ENCODE measurements at places on chromosomes 1 and 21.
A peak's percentile ranks its signal among the peaks of the same experiment; 100 is the strongest.

DNA sequence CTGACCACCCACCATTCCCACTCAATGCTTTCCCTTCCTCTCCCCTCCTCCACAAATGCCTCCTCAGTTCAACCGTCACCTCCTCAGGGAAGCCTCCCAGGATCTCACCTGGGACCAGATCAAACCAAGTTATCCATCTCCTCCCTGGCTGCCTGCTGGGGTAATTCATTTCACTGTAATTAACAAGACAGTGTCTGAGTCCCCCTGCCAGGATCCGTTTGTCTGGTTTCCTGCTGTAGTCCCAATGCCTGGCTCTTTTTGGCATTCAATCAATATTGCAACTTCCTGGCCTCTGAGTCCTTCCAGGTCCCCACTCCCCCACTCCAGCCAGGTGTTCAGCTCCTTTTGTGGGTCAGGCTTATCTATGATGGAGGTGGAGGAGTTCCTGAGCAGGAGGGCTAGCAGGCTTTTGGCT lies 687.7 kb downstream of the PTPRU start:
- no peak for DNase-seq

DNA sequence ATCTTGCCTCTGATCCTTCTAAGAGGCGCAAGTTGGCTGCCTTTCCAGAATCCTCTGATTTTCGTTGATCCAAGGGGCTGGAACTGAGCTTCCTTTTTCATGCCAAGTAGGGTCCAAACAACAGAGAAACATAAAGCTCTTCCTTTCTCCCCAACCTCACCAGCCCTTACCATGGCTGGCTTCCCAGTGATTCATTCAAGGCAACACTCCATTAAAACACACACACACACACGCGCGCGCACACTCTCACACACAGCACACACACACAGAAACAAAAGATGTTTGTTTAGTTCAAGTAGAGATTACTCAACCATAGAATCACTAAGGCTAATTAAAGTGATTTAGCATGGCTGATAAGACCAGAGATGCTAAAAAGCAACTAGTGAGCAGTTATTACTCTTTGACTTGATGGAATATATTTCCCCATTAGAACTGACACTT lies 13.0 kb upstream of the GUCA2A start:
- no peak for DNase-seq

- DNase-seq, result no peak
Measured at GRCh38 chr1:10555635-10556429, 81.1 kb downstream of the PEX14 start.

DNA sequence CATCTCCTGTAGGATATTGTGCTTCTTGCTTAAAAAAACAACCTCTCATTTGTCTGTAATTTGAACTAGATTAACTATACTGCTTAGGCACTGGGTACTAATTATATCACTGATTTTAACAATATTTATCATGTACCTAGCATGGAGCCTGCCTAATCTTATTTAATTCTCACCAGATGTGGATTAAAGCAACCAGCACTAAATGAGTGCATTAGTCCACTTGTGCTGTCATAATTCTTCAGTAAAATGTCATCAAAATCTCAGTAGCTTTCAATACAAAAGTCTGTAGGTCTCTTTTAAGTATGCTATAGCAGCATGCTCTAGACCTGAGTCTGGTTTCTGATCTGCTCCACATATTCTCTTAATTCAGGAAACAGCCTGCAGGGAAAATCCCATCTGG lies 368.1 kb downstream of the NCAM2 start:
- no peak for DNase-seq

DNA sequence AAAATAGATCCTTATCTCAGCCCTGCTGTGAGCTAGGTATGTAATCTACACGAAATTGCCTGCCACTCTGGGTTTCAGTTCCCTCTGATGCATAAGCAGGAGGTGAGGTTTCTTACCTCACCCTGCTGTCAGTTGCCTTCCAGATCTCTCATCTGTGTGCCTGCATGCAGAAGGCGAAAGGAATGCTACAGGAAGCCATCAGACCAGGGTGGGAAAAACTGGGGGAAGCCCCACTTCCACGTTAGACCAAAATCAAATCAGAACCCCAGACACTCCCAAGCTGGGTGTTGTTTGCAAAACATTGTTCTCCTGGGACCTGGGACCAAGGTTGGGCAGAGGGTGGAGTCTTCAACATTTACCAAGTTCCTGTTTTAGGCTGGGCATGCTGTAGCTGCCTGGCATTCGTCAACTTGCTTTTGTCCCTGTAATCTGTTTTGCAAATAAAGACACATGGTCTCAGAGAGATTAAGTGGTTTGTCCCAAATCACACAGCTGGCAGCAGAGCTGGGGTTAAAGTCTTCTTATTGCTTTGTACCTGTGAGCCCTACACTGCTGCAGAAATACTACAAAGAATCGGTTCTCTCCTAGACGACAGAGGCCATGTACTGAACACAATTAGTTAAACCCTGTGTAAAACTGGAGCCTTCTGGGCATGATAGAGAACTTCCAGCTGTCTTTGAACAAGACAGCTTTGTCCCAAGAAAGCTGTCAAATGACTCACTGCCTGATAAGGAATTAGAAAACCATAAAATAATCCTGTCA lies 389.7 kb upstream of the RUNX1 start:
- DNase-seq, result no peak

DNA sequence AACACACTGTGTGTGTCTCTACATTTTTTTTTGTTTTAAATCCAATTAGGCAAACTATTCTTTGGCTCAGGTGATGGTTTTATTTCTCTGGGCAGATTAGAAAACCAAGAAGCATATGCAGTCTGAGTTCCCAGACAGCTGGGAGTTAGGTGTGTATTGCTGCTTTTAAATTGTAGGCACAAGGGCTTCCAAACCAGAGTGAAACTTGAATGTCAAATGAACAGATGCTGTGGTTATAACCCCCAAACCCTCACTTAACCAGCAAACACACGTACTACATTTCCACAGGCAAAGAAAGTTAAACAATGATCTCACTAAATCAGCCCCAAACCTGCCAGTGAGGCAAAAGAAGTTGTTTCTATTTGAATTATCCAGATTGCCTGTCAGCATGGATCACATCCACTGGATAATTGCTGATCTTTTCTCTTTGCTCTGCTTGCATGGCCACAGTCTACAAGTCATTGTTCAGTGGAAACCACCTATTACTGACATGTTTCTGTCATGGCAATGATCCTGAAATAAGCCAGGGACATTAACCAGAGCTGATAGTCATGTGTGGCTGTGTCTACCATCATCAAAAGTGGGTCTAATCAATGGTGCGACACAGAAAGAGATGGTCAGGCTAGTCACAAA lies 576.5 kb upstream of the PLXNA2 start:
- DNase-seq, result no peak

DNA sequence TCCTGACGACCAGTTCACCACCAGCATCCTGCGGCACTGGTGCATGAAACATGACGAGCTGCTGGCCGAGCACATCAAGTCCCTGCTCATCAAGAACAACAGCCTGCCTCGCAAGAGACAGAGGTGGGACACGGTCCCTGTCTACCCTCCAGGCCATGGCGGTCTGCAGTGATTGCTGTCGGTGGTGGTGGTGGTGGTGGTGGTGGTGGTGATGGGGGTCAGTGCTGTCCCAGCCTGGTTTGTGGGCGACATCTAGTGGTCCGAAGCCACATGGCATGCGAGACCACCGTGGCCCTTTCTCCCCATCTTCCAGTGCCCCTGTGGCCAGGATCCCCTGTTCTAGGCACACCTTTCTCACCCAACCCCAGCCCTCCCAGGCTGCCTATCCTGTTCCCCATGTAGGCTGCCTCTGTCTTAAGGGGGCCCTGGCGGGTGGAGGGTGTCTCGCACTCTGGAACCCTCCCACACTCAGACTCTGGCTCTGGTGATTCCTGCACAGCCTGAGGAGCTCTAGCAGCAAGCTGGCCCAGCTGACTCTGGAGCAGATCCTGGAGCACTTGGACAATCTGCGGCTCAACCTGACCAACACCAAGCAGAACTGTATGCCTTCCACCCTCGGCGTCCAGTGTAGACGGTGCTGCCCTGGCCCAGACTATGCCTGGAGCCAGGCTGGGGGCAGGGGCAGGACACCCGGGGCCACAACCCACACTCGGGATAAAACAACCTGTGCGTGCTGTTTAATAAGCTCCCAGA lies 3.2 kb upstream of the SLC27A3 start:
- DNase-seq, result no peak

- DNase-seq, result no peak
Measured at GRCh38 chr21:33070998-33071769, 1.2 kb downstream of the OLIG1 start.

DNA sequence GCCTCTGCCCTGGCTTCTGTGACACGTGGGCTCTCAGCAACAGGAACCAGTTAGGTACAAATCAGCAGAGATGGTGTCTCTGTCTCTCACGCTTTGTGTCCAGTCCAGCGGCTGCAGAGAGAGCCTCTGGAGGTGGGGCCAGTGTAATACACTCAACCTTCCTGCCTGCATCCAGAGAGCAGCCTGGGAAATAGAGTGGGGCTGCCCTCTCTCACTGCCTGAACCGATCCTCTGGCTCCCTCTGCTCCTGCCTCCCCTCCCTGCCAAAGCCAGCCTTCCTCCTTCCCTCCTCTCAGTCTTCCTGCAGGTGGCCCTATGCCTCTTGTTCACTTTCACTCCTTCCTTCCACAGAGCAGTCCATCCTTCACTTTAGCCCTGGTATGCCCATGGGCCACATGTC lies at the start of gene ZNF648:
ZNF648 (minus strand) TSS at position 119 of the 400 bp plus-strand sequence. CDS start 3,702 bp downstream, outside the sequence.
- DNase-seq, result no peak

- DNase-seq, result no peak
Measured at GRCh38 chr1:151009674-151010345, 1.6 kb downstream of the PRUNE1 start.

- no peak for DNase-seq
Measured at GRCh38 chr1:37846647-37847339, 12.6 kb downstream of the MTF1 start.

GRCh38 chr1:86324130-86324822 lies 71.8 kb downstream of the ODF2L start:
- DNase-seq, result no peak

- peak; percentile 95 for DNase-seq
Measured at GRCh38 chr1:61077676-61078541, 4.5 kb upstream of the NFIA start.

GRCh38 chr1:47188791-47189785 lies 748 bp downstream of the PDZK1IP1 start:
- DNase-seq, result no peak

- DNase-seq, result no peak
Measured at GRCh38 chr1:209655411-209656231, 3.4 kb upstream of the LAMB3 start.

DNA sequence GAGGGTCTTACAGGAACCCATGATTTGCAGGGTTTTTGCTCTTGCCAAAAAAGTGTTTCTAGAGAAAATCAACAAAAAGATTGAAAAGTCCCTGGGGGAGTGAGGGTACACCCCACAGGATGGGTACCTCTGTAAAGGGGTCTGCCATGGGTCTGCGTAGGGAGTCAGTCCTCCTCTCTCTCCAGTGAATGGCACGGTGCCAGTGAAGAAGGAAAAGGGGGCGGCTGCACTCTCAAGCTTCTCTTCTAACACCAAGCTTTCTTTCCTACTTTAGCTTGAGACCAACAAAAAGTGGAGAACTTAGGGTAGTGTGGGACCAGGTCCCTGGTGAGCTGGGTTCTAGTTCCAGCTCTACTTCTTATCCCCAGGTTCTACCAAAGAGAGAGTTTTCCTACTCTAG lies 87.4 kb downstream of the GLUL start:
- DNase-seq, result no peak

DNA sequence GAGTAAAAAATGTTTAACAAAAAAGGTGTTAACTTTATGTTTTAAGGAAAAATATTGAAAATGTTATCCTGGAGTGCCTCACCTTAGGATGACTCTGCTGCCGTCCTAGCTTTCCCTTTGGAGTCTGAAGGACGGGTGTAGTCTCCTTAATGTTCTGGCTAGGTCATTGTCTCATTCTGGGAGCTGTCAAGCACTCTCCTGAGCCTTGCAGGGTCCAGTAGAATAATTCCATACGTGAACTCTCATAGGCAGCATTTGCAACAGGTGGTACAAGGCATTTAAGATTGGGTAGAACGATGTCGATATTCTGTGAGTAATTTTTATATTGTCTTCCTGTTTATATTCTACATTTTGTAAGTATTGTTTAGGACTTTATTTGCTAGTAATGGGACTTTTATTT lies 283.6 kb upstream of the C1orf105 start:
- DNase-seq, result no peak

DNA sequence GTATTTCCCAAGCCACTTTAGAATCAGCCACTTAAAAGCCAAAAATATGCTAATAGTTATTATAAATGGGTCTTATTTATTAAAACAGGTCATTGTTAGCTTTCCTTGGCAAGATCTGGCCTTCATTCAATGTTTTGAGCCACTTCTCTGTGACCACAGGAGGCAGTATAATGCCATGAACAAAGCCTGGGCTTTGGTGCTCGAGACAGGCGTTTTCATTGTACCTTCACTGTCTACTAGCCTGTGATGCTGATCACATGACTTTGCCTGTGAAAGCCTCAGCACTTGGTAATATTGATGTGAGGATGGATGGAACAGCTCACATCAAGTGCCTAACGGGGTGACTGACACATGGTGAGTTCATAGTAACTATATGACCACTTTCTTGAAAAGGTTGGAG lies 217.0 kb downstream of the RWDD3 start:
- no peak for DNase-seq

- no peak for DNase-seq
Measured at GRCh38 chr1:218164930-218165700, 120.0 kb upstream of the RRP15 start.

DNA sequence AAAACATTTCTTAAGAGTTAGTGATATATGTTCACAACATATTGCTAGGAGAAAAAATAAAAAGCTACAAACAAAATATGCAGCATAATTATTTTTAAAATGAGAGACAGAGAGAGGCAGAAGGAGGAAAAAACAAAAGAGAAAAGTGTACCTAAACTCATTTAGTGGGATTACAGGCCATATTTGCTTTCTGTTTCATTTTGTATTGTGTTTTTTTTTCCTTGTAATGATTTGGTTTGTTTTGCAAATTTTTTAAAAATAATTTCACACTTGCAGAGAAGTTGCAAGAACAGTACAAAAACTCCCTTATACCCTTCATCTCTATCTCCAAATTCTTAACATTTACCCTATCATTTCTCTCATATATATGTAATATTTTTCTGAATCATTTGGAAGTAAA lies 65.0 kb downstream of the LBR start:
- no peak for DNase-seq

Measured in amniotic stem cell (primary cell).